ENCODE measurements at places on chromosomes 7 and 10.

GRCh38 chr7:134186801-134187200 lies 59.7 kb downstream of the LRGUK start:
- DNase-seq = no peak

- DNase-seq = no peak
Observed at GRCh38 chr7:43569424-43569823, 13.5 kb upstream of the STK17A start.

DNA sequence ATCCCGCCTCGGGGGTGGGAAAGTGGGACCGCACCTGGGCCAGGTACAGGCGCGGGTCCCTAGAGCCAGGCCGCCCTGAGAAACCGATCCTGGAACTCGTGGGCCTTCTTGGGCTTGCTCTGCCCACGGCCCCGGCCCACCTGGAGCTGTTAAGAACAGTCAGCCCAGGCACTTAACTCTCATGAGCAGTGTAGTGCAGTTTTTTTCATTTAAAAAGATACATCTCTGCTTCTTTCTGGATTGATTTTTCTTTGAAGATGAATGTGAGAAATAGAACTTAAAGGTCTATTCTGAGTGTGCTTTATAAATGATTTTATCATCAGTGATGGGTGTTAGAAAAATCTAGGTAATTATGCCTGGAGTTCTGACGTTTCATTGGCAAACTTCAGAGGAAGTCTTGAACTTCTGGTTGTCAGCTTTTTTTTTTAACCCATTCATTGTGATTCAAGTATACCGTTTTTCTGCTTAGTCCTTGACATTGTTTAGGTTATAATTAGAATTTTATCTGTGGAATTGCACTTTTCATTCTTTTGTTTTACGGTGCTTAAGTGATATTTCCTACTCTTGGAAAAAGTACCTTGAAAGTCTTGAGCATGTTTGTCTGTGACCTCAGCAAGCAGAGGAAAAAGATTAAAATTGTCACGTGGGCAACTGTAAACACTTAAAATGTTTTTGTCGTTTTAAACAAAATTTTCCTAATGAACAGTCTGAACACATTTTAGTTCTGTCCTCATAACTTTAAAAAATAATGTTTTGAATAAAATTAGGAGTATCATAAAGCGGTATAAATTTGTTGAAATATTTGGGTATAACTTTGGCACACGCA lies 906 bp downstream of the CDK1 start:
- peak; percentile 11 for DNase-seq

DNA sequence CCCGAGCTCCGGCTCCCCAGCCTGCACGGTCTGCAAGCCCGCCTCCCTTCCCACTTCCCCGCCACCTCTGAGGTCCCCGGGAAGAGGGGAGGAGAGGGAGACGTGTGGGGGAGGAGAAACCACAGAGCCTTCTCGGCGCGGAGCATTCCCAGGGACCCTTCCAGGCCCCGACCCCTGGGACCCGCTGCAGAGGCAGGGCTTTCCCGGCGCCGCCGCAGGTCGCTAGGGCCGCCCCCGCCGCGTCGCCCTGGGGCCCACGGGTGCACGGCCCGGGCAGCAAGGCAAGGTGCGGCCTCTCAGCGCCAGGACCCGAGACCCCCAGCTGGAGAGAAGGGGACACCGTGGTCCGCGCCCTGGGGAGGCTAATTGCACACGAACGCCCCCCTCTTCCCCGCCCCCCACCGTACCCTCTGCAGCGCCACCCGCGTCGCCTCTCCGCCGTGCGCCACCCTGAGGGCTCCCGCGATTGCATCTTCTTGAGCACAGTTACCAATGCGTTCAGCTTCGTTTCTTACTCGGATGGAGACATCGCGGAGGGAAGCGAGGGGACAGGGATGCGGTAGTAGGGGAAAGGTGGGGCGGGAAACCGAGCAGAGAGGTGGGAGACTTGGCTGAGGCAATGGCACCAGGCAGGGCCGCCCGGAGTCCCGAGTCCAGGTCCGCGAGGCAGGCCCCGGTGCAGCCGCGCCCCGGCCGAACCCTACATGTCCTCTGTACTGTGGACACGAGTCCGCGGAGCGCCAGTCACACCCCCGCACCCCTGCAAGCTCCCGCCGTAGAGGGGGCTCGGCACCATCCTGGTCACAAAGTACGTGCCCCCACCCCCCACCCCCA lies 28.9 kb downstream of the SKIDA1 start:
- DNase-seq = peak; percentile 65

GRCh38 chr7:28466341-28466740 lies 54.0 kb downstream of the CREB5 start:
- no peak for DNase-seq

DNA sequence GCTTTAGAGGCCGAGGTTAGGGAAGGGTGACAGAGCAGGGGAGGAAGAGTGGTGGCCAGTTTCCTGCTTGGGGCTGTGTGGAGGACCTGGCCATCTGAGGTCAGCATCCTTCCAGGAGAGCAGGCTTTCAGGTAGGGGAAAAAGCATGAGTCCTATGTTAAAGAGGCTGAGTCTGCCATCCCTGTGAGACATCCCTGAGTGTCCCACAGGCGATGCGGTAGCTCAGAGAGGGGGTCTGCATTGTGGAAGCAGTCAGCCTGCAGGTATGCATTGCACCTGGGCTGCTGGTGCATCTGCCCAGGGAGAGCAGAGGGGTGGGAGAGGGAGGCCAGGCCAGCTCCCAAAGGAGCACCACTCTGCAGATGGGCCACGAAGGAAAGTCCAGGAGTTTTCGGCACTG lies 282.1 kb upstream of the ZNF32 start:
- no peak for DNase-seq

DNA sequence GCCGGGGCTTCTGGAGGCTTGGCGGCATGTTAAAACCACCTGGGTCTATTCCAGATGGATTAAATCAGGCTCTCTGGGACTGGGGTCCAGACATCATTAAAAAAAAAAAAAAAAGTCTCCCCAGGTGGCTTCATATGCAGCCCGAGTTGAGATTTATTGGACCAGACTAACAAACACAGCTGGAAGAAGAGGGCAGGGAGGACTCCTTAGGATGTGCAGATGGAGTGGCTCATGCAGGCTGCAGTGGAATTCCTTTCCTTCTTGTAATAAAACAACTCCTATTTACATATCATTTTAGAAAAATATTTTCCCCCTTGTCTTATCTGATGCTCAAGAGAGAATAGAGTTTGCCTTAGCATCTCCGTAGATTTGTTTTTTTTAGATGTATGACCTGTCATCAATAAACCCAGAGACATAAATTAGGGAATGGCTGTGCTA lies 238.1 kb downstream of the CAMK1D start:
- peak; percentile 20 for DNase-seq

GRCh38 chr7:31102973-31103850 lies 51.1 kb downstream of the ADCYAP1R1 start:
- DNase-seq = no peak

DNA sequence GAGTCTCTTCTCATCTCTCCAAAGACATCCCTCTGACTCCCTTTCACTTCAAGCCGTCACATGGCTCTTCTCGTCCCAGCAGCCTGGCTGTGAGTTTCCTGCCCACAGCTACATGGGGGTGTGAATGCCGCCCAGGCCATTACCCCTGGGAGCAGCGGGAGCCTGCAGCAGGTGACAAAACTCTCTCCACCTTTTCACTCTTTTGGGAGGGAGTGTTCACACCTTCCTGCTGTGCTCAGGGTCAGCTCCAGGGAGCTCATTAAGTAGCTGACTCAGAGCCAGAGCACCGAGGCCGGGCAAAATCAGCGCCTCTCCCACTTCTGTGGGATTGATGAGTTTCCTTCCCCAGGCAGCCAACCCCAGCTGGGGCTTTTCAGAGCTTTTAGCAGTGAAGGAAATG lies 271.3 kb downstream of the TYW1 start:
- DNase-seq = no peak

DNA sequence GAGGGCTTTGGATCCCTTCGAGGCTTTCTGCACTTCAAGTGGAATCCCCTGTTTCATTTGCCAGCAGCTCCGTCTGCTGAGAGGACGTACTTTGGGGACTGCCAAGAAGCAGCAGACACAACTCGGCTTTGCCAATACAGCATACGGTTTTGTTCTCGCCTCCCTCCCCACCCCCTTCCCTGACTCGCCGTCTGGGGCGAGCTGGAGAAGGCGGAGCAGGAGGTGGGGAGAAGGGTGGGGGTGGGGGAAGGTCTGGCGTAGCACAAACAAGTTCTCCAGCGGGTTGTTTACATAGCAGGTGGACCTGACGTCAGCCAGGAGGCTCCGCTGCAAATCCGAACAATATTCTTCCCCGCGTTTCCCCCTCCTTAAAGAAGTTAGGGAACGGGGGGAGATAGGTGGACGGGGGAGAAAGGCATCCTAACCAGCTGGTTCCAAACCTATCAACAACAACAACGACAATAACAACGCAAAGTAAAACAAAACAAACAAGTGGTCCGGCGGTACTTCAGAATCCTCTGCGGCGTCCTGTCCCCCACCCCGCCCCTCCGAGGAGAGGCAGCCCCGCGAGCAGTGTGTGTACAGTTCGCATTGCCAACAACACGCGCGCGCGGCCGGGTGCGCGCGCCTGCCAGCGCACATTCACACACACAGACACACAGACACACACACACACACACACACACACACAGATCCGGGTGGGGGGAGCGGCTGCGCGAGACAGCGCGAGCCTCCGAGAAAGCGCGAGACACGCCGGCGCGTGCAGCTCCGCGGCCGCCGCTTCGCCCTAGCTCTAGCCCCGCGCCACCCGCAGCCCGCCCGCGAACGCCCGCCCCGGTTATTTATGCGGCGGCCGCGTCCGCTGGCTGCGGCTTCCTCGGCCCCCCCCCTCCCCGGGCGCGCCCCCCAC lies 167.0 kb upstream of the PPP1R3A start:
- peak; percentile 80 for DNase-seq

DNA sequence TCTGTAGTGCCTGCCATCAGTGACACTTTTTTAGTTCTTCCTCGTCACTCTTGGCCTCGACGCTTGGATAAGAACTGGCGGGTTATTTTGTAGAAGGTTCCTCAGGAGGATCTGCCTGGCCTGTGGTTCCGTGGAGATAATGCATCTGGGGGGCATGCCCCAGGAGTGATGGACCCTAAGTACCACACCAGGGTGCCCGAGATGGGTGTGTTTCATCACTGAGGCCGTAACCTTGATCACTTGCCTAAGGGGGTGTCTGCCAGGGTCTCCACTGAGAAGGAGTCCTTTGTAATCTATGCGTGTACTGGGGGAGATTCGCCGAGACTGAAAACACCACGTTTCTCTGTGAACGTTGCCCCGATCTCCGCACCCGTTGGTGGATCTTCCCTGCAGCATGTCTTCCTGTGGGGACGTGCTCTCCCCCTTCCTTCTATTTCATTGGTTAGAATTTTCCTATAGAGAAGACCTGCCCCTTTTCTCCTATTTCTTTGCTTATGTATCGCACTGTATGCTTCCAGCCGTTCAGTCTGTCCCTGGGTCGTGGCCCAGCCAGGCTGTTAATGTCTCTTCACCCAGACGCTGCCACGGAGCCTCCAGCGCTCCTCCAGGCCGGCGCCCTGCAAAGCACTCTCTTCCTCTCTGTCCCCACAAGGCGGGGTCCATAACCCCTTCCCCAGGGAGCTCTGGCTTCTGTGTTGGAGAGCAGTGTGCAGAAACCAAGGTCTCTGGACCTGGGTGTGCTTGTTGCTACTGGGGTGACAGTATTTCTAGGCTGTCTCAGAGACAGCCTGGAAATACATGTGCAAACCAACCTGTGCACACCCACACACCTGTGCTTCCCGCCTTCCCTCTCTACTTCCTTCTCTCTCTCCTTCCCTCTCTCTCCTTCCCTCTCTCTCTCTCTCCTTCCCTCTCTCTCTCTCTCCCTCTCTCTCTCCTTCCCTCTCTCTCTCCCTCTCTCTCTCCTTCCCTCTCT lies 14.4 kb upstream of the DPYSL4 start:
- no peak for DNase-seq

All from NCI-H1092 treated with DMSO at 0.1 percent for 48 hours (cell line).